ENCODE measurements at places on chromosomes 3 and 15.

DNA sequence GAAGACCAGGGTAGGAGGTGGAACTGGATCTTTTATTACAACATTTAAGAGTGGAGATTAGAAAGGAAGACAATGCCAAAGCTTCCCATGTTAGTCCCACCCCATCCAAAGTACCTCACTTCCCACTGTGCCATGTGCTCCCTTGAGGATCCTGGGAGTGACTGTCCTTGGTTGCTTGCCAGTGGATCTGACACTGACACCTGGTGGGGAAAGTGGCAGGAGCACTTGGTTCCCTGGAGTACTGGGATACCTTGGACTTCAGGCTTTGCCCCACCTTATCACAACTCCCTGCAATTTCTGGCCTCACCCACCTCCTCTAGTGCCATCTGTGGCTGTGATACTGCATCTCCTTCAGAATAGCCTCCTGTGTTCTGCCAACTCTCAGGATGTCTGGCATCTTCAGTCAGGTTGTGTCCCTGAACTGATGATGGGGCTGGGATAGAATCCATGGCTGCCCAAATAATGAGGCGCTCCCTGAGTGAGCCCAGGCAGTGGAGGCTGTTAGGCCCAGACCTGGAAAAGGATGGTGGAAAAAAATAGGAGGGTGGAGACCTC lies 1.3 kb downstream of the ELL3 start:
- no peak for DNase-seq

DNA sequence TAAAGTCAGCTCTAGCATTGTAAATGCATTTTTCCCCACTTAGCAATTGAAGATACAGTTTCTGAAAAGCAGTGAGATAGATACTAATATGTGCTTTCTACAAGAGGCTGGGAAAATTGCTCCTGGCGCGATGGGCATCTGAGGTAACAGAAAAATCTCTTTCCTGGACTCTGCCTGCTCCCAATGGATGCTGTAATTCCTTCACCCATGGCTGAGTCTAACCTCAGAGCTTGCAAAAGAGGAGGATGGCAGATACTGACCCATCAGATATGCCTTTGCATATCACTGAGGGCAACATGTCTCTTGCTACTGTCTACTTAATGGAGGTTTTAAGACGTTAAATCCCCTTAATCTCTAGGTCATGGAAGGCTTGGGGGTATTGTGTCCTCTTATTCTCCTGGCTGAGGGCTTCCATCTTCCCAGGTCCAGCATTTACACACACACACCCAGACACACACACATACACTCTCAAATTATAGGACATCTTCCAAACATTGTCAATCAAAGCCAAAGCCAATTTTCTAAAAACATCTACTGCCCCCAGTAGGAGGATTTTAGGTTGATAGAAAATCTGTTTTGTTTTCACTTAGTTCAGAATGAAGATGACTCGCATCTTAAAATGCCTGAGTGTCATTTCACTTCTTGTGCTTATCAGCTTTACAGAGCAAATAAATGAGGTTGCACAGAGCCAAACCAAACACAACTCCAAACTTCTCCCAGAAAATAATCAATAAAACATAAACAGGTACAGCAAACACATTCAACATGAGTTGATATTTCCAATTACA lies 2.4 kb downstream of the TRPM1 start:
- no peak for DNase-seq

DNA sequence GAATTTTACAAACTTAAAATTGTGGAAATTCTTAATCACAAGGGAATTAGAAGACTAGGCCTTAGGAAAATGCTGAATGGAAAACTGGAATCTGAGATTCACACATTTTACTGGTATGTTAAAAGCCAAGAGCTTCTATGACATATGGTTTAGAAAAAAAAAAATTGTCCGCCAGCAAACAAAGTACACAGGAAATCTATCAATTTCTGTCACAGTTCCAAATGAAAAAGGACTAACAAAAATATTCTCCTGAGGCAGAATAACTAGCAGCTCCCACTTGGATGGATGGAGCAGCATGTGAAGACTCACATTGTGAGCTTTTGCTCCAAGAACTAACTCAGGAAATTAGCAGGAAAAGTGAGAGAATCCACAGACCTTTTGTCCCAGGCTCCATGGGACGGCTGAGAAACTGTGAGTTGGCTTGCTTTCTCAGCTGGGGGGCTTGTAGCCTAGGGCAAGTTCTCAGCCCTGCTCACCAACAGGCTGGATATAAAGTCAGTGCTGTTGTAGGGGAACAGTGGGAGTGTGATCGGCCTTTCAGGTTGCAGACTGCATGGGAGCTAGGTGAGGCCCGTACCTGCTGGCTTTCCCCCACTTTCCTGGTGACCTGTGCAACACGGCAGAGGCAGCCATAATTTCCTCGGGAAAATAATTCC lies 731.1 kb upstream of the SGO1 start:
- DNase-seq: no peak

- no peak for DNase-seq
Measured at GRCh38 chr3:32113566-32113965, 7.1 kb downstream of the GPD1L start.

DNA sequence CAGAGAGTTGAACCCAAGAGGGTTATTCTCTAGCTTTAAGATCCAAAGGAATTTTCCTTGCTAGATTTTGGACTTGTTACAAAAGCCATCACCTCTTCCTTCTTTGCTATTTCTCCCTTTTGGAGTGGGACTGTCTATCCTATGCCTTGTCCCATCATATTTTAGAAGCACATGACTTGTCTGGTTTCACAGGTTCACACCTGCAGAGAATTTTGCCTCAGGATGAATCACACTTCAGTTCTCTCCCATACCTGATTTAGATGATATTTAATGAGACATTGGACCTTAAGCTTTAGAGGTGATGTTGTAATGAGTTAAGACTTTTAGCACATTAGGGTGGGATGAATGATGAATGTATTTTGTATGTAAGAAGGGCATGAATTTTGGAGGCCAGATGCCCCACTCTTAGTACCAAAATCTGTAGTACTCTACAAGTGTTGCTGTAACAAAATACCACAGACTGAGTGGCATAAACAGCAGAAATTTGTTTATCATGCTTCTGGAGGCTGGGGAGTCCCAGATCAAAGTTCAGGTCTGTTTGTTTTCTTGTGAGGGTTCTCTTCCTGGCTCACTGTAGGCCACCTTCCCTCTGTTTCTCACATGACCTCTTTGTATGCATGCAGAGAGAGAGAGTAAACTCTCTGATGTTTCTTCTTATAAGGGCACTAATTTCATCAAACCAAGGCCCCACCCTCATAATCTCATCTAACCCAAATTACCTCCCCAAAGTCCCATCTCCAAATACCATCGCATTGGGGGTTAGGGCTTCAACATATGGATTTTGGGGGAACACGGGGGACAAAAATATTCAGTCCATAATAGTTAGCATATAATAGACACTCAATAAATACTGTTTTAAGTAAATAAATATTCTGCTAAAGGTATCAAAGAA lies 10.0 kb downstream of the LNP1 start:
- no peak for DNase-seq

Data from foreskin fibroblast (primary cell).